ENCODE measurements at places on chromosomes 2 and 18.

GRCh38 chr18:58180738-58181353 is 136.8 kb downstream of the NEDD4L start:
- peak; percentile 41 for DNase-seq

GRCh38 chr2:112165296-112165695 is 27.1 kb downstream of the FBLN7 start:
- DNase-seq, result no peak

DNA sequence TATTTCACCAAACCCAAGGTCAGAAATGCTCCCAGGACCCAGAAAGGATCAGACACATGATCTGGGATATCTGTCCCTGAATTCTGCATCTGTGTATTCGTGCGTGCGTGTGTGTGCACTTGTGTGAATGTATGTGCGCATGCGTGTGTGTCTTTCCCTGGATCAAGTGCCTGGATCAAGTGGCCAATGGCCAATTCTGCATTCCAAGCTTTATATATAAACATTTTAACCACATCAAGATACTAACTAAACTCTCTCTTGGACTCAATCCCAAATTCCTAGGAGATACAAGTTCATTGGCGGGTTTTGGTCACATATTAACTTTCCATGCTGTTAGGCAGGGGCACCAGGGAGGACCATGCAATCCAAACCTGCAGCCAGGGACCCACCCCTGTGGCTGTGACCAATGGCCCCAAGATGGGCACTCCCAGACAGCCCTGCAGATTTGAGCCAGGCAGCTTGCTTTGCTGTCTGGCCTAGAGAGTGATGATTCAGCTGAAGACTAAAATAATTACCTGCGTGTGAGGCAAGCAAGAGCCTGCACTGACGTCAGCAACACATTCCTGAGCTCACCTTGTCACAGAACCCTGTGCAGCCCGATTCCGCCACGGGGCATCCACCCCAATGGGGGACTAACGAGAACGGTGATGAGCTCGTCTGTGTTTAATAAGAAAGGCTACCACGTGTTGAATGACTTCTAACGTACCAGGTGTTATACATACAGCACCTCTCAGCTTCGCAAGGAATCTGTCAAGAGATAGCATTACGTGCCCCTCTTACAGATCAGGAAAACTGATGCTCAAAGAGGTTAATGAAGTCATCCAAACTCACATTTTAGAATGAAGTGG is 45.3 kb upstream of the ROCK2 start:
- DNase-seq, result no peak

DNA sequence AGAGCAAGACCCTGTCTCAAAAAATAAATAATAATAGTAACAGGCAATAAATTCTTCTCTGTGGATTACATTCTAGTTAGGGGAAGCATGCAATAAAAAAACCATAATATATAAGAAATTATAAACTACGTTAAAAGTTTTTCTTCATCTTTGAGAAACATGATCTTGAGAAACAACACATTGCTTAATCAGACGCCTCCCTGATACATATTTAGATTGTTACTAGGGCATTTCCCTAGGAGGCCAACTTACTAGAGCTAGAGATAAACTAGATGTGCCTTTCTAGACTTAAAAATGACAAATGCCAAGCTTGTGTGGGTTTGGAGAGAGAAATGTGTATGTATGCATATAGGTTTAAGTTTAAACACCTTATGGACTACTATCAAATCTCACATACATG is 76.3 kb upstream of the GALNT5 start:
- DNase-seq, result no peak

DNA sequence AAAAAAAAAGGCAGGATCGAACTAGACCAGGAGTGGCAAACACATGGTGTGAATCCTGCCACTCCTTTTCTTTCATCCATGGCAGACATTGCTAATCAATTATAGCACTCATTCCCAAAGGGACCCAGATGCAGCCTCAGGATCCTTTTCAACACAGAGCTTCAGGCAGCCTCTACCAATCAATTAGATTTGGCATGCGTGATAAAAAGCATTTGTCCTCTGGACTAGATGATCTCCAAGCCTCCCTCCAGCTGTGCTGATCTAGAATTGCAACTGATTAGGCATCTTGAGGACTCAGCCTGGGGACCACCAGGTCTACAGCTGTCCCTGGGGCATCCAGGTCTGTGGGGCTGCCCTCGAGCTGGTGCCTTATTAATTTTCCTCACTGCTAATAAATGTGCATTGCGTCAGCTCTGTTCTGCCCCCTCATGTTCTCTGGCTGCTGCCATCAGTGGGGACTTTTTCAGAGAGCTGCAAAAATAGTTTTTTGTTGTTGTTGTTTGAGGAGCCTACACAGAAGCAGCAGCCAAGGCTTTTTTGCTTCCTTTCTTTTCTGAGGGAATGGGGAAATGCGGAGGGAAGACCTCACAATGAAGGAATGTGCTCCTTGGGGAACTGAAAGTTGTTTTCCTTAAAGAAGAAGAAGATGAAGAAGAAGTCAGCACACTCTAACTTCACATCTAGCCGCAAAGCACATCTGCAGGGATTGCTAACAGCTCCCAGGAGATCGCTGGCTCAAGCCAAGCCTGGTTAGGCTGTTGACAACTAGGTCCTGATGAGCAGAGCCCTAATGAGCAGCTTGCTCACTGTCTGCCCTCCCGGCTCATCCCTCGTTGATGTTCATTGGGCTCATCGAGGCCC is 8.8 kb upstream of the ATOH8 start:
- DNase-seq, result no peak

All from NCI-H187 (cell line).